AG04450 (cell line): ENCODE measurements at places on chromosomes 5 and 9.

- DNase-seq: no peak
Measured at GRCh38 chr9:88923092-88923491, 68.2 kb upstream of the S1PR3 start.

DNA sequence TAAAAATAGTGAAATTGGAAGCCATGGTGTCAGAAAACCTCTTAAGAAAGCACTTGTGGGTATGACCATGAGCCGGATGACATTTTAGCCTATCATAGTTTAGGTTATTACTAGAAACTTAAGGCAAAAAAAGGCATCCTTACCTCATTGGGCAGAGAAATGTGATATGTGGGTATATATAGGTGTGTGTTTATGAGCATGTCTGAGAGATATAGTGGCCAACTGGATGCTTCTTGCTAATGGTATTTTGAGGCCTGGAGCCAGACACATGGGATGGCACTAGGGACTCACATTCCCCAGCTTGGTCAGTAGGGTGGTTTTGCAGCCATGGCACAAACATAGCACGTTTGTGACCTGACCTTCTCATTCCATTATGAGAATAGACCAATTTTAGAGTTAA, 295.6 kb upstream of the MEF2C start:
- DNase-seq: no peak

GRCh38 chr9:137347928-137348327, 45.9 kb upstream of the NRARP start:
- no peak for DNase-seq

GRCh38 chr9:95876138-95876444, 600 bp downstream of the ERCC6L2 start:
- DNase-seq: no peak

- DNase-seq: no peak
Measured at GRCh38 chr5:140548300-140548688, 832 bp downstream of the EIF4EBP3 start.

DNA sequence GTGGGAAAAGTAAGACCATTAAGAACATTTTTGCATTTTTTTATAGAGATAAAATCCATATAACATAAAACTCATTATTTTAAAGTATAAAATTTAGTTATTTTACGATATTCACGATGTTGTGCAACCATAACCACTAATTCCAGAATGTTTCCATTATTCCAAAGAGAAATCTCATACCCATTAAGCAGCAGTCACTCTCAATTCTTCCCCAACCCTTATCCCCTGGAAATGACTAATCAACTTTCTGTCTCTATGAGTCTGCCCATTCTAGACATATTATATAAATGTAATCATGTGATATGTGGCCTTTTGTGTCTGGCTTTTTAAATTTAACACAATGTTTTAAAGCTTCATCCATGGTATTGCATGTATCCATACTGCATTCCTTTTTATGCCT, 115.6 kb upstream of the ADAMTSL1 start:
- DNase-seq: no peak

DNA sequence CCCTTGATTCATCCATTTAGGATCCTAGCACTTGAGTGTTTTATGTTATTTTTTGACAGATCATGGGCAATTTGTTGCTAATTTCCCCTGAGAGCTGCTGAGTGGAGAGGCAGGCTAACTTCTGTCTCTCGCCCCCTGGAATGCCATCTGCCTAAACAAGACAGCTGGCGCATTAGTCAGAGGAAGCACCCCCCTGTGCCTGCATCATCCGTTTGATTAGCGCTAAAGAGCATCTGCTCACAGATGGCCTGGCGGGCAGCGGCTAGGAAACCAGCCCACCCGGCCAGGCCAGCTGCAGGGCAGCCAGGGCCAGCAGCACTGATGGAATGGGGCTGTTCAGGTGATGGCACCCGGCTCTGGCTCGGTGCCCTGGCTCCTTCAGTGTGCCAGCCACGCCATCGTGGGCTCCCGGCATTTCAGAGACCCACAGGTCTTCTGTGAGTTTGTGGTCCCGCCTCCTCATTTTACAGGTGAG, 22.9 kb upstream of the ASS1 start:
- peak; percentile 81 for DNase-seq

- DNase-seq: no peak
Measured at GRCh38 chr9:137679695-137680305, 61.0 kb downstream of the EHMT1 start.

- no peak for DNase-seq
Measured at GRCh38 chr5:41102341-41102740, 31.2 kb upstream of the MROH2B start.

DNA sequence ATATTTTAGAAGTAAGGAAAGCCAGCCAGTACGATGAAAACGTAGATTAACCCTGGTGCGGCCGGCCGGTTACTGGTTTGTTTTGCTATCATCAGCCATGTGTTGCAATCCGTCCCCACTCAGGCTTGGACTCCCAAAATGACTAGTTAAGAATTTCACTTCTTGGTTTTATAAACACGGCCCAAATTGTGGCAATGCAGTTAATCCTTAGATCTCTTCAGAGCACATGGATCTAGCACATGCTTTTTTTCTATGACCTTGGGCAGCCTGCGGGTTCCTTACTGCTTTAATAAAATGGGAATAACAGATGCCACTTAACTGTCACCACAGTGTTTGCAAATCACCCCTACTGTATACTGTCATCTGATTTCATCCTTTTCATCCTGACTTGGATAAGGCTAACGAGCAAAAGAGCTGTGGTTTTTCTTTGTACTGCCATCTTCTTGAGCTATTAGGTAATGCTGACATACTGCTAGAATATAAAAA, 1.5 kb downstream of the NDFIP1 start:
- no peak for DNase-seq

- DNase-seq: no peak
Measured at GRCh38 chr9:131499254-131499767, 3.4 kb upstream of the POMT1 start.

GRCh38 chr5:67623078-67623477, 426.5 kb upstream of the CD180 start:
- no peak for DNase-seq

- no peak for DNase-seq
Measured at GRCh38 chr9:85892401-85892800, 48.5 kb upstream of the NAA35 start.

DNA sequence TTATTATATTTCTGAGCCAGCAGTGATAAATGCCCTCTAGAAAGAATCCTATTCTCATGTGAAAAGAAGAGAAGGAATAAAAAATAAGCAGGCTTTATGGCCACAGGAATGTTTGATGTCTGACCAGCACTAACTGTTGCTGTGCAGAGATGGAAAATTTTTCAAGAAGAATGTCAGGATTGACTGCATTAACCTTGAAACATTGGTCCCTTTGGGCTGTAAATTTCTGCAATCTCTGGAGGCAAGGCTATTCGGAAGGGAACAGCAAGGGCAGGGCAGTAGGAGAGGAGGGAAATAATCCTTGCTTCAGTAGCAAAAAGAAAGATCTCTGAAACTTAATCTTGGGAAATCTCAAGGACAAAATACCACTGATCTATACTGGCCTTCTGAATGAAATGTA, 415.2 kb downstream of the DNAH5 start:
- no peak for DNase-seq

DNA sequence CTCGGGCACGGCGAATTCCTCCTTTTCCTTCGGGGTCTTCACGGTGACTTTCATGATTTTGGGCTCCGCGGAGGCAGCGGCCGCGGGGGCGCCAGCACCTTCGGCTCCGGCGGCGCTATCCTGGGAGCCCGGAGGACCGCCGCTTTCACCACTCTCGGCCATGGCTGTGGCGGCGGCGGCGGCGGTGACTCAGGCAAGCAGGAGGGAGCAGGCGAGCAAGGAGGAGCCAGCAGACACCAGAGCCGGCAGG, 315 bp downstream of the UBQLN1 start:
- no peak for DNase-seq

DNA sequence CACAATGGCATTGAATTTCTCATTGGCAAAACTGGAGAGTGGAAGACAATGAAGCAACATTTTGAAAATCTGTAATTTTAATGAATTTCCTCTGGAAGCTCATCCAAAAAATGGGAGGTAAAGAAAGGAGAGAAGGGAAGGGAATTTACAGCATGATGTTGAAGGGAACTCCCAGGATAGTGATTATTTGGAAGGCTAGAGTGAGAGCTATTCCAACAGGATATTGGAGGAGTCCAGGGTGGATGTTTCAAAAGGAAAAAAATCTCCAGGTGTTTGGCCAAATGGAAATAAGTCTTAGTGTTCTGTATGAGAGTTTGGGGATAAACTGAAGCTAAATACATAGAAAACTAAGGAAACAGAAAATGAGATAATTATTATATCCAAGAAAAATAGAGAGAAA, 106.2 kb downstream of the IZUMO3 start:
- no peak for DNase-seq

DNA sequence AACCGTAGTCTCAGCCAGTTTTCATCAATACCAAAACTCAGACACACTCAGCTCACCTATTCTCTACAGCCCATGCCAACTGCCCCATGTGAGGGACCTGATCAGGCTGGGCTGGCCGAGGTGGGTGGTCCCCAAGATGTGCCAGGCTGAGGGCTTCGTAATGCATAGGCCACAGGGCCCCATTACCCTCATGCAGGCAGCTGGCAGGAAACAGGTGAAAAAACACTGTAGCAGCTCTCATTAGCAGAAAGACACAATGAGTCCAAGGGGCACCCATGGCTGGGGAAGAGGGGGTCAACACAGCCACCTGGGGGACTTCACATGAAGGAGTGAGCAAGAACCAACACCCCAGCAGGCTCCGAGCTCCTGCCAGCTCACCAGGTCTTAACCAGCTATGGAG, 8.2 kb downstream of the IPPK start:
- DNase-seq: no peak

- DNase-seq: no peak
Measured at GRCh38 chr9:87250205-87250604, 247.5 kb upstream of the DAPK1 start.

DNA sequence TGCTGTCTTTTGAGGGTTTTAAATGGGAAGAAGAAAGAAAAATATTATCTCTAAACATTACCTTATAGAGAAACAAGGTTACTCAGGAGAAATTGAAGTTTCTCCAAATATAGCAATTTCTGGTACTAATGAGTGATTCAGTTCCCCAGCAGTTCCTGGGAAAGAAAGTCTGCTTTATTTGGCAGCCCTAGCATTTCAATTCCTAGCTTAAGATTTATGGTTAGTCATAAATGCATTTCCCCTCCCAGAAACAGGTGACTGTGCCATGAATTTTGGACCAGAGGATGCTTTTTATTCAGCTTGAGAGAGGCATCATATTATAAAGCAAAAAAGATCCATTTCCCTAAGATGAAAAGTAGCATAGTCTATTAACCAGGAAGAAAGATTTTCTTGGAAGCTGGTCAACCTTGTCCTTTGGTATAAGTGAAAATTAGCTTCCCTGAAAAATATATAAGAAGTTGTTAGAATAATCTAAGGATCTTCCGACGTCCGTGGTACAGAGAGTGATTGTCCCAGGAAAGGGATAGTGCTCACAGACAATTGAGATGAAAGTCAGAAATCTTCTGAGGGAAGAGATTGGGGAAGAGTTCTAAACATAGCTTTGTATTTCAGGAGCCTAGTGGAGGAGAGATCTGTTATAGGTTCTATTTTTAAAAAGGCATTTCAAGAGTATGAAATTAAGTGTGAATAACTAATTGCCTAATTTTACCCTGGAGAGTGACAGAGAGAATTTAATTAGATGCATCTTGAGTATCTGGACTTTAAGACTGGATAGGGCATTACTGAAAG, 164.9 kb downstream of the ESM1 start:
- no peak for DNase-seq

- DNase-seq: no peak
Measured at GRCh38 chr5:52887066-52887465, 99.3 kb downstream of the ITGA1 start.

GRCh38 chr9:131818089-131818488, 78.2 kb upstream of the RAPGEF1 start:
- no peak for DNase-seq

DNA sequence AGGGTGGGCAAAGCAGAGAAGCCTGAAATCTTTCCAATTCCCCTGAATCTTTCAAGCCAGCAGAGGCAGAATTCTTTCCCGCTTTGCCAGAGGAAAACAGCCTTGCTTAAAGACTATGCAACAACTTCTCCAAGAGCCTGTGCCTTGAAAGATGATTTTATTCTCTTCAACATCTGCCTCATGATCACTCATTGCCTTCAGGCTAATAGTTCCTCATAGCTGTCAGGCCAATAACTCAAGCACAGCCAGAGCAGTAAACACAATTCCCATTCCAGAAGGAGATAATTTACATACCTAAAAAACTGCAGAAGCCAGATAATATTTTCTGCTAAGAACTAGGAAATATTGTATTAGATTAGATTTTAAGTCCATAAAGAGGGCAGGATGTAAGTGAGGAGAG, 92.3 kb upstream of the PUM3 start:
- no peak for DNase-seq

DNA sequence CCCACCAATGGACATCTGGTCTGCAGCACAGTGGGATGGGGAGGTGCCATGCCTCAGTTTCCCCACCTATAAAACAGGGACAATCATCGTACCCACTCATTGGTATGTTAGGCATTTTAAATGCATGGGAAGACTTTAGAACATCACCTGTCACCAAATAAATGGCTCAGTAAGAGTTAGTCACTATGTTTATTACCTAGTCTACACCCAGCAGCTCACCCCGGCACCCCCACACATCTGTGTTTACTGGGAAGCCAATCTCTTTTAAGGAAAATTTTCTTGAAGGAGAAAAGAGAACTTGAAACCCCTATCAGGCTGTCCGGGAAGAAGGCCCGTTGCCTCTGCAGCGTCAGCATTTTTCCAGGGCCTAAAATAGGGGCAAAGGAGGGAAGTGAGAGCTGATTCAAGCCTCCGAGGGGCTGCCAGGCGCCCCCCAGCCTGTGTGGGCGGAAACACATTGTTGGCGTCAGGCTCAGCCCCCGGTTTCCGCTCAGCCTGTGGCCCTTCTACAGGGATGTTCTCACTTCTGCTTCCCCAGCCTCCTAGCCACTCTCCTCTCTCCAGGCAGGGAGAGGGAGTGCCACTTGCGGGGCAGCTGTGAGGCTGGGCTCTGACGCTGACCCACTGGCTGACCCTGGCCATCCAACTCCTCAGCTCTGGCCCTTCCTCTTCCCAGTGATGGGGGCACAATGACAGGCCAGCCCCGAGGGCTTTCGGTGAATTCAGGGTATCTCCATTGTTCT, 4.6 kb downstream of the CSF1R start:
- DNase-seq: no peak

GRCh38 chr5:150644058-150644457, 3.6 kb downstream of the SYNPO start:
- no peak for DNase-seq

DNA sequence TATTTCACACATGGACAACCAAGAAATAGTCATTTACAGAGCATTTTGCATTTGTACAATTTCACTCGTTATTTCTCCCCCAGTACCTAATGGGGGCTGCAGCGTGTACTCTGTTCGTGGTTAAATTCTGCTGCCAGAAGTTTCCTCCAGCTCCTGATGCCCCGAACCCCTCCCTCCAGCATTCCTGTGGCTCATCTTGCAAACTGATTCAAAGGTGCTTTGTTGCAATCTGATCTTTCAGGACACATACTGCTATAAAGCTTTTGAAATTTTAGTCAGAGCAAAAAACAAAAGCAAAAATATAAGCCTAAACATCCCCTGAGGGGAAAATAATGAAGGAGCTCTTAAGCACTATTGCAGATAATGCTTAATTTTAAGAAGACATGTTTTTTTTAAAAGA, 27.7 kb downstream of the UBLCP1 start:
- DNase-seq: no peak

- no peak for DNase-seq
Measured at GRCh38 chr9:125931211-125931610, 184.0 kb downstream of the PBX3 start.

GRCh38 chr5:128539038-128539429, 989 bp upstream of the FBN2 start:
- DNase-seq: no peak

GRCh38 chr5:16642867-16643266, 26.1 kb upstream of the RETREG1 start:
- no peak for DNase-seq
